ENCODE measurements at places on chromosomes 3 and 15.

GRCh38 chr15:68420186-68420684 is 11.7 kb downstream of the ITGA11 start:
- DNase-seq = no peak

DNA sequence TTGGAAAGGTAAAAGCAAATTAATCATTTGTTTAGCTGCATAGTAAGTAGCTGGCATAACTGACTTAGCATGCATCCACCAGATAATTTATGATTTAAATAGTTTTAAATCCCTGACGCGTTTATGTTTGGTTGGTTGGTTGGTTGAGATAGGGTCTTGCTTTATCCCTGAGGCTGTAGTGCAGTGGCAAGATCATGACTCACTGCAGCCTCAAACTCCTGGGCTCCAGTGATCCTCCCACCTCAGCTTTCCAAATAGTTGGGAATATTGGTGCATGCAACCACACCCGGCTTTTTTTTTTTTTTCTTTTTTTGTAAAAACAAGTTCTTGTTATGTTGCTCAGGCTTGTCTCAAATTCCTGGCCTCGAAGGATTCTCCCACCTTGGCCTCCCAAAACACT is 263.4 kb downstream of the MCTP2 start:
- DNase-seq = no peak

DNA sequence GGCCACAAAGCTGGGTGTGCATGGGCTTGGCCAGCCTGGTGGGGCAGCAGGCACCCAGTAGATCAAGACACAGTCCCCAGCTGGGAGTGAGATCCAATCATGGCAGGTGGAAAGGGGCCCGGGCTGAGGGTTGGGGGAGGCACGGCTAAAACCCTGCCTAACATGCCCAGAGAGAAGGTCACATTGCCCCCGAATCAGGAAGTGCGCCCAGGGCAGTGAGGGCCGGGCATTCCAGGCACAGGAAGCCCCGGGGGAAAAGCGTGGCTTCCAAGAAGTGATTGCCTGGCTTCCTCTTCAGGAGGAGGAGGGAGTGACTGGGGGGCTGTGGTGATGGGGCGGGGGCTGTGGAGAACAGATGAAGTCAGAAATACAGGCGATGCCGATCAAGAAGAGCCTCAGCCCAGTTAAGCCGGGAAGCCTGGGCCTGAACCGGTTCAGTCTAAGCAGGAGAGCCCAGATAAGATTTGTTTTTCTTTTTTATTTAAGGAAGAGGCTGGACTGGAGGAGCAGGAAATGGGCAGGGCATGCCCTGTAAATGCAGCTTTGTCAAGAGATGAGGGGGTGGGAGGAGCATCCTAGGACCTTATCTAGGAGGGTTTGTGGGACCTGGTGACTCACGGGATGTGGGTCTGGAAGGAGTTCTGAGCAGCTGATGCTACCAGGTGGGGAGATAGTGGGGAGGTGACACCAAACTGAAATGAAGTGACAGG is 83.9 kb downstream of the CHSY1 start:
- DNase-seq = no peak

GRCh38 chr15:27292641-27293040 is 321.7 kb downstream of the GABRG3 start:
- no peak for DNase-seq

- no peak for DNase-seq
Observed at GRCh38 chr3:122563717-122564025, 429 bp downstream of the PARP9 start.

DNA sequence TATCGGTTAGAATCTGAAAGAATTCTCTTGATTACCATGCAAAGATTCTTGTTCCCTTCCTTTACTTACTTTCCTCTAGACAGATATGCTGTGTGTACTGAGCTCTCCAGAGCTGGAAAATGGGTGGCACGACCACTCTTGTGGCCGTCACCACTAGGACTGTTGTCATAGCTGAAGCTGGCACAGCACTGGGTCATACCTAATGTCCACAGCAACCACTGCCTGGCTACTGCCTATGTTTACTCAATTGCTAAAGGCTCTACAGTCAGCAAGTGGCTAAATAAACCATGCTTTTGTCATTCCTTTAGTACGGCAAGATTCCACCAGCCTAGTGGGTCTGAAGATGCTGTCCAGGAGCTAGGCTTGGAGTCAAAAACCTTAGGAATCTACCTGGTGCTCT is 1643.0 kb downstream of the OTOL1 start:
- DNase-seq = no peak

- no peak for DNase-seq
Observed at GRCh38 chr15:78950902-78951840, 6.3 kb upstream of the CTSH start.

- no peak for DNase-seq
Observed at GRCh38 chr3:42412526-42413155, 2.2 kb upstream of the LYZL4 start.

- no peak for DNase-seq
Observed at GRCh38 chr3:194379231-194379630, 9.7 kb upstream of the LRRC15 start.

GRCh38 chr15:101143321-101143720 is 108.5 kb downstream of the CHSY1 start:
- DNase-seq = no peak

GRCh38 chr15:59398220-59398619 is 25.5 kb upstream of the MYO1E start:
- no peak for DNase-seq

- no peak for DNase-seq
Observed at GRCh38 chr3:9397906-9398699, 688 bp downstream of the SETD5 start.

GRCh38 chr3:53749448-53749847 is 96.8 kb downstream of the CHDH start:
- DNase-seq = no peak

DNA sequence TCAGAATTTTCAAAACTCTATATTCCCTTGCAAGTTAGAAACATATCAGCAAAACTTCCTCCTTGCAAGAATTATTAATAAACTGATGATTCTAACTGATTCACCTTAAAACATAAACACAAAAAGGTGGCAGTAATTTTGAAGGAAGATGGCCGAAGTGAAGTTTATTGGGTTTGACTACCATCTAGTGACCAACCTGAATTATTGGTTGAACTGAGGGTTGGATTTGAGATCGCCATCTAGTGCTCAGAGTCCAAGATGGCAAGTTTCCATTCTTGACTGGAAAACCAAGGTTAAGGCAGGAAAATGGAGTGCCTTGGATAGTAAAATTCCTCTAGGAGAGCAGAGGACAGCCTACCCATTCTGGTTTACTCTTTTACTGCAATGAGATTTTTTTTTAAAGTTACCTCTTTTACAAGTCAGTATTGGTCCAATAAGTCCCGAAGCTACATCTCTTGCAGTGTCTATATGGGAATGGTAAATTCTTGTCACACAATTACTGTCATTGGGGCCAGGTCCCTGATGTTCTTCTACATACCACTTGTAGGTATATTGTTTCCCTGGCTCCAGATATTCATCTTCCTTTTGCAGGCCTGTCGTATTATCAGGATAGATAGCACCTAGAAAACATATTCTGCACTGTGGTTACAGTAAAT is 51.6 kb upstream of the CP start:
- no peak for DNase-seq

DNA sequence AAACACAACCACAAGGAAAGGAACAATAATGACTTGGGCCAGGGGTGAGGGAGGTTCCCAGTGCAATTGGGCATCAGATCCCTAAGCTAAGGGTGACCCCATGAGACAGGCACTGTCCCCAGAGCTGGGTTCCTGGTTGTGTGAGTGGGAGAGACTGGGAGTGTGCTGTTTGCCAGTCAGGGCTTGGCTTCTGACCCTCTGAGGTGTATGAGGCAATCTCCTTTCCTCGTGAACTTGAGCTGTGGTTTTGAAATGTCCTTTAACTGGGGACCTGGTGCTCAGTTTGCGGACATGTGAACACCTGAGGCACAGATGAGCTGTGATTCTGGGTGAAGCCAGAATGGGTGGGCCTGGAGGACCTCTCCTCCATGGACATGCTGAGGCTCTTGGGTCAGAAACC is 58.5 kb upstream of the PLXNA1 start:
- no peak for DNase-seq

GRCh38 chr3:129311054-129311902 is 32.6 kb downstream of the HMCES start:
- no peak for DNase-seq

DNA sequence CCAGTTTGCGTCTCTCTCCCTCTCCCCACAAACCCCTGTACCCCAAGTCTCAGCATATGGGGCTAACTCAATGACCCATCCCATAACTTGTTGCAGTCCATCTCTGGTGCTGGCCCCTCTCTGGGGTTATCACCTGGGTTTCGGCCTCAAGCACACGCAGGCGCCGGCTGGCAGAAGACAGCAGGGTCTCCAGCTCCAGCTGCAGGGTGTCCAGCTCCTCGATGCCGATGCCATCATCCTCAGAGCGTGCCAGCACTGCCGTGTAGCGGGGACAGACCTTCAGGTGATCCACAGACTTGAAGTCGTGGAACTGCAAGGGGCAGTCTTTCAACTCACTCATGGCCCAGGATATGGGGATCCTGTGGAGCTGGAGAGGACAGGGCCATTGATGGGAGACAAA is 1.1 kb downstream of the TADA3 start:
- no peak for DNase-seq

DNA sequence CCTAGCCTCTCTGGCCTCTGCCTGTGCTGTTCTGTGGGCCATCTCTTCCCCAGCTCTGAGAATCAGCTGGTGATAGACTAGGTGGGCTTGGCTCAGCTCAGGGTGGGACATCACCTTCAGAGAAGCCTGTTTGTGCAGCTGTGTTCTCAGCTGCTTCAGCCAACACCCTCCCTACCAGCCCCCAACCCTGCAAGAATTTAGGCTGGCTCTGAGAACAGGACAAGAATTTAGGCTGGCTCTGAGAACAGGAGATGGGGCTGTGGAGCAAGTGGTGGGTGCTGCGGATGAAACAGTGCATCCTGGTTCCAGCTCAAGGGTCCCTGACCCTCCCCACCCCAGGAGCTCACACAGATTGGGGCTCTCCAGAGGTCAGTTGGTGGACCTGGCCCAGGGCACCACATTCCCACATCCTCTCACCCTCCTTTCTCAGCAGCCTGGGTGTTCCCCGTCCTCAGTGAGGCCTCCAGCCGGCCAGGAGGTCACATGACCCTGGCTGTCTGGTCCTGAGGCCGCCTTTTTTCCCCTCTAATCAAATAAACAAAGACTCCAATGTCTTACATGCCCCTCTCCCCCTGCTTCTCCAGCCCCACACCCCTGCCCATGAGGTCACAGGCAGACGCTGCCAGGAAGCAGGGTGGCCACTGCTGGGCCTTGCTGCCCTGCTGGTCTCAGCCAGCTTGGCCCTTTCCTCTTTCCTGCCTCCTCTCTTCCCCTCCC is 14.9 kb downstream of the PLEKHO2 start:
- no peak for DNase-seq

DNA sequence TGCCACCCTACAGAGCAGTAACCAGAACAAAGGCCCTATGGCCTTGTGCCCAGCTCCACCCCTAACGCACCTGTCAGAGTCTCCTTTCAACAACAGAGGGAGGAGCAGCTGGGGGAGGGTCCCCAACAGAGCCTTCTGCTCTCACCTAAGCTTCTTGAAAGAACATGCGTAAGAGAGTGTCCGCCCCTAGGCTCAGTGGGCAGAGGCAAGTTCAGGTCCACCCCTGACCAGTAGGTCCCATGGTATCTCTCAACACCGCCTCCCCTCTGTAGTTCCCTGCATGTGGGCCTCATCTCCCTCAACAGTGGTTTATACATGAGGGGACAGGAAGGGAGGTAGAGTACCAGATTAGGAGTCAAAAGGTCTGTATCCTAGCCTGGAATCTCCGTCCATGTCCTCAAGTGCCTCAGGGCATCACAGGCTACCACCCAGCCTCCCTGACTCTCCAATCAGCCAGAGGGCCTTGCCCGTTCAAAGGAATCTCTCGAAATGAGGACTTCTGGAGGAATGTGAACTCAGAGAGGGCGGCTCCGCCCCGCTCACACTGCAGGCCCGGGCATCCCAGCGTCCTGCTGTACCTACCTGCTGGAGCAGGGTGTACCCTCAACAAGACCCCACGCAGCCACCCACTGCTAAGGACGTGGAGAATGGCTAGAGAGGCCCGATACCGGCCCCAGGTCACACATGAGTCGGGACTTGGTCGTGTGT is 680 bp downstream of the POC1A start:
- no peak for DNase-seq

DNA sequence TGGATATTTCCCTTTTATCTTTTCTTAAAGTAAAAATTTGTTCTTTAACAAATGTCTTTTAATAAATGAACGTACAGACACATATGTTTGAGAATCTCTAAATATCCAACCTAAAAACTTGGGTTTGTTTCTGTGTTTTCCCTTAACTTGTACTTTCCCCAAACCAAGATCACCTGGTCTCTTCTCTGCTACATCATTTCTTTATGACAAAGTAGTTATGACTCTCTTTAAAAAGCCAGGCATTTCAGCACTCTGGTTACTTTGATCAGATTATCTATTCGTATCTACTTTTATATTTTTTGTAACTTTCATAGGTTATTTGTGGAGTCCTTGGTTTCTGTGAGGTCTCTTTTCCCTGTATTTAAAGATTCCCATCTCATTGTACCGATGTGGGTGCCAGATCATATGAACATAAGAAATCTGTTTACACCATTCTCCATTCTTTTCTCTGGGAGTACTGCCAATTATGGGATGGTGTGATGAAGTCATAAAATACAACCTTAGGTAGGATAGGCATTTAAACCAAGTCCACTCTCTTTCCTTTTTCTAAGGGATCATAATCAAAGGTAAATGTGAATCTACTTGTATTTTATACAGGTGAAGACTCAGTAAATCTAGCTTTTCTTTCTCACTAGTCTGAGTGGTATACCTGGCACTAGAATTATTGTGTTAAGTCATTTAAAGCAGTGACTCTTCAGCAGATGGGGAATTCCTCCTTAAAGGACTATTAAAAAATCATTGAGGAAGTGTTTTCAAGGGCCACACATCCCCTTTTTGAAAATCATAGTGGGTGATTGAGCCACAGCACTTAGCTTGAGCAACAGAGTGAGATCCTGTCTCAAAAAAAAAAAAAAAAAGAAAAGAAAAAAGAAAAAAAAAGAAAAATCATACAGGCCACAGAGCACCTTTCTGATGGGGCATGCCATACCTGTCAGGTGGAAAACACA is 12.4 kb upstream of the NFKBIZ start:
- DNase-seq = no peak

DNA sequence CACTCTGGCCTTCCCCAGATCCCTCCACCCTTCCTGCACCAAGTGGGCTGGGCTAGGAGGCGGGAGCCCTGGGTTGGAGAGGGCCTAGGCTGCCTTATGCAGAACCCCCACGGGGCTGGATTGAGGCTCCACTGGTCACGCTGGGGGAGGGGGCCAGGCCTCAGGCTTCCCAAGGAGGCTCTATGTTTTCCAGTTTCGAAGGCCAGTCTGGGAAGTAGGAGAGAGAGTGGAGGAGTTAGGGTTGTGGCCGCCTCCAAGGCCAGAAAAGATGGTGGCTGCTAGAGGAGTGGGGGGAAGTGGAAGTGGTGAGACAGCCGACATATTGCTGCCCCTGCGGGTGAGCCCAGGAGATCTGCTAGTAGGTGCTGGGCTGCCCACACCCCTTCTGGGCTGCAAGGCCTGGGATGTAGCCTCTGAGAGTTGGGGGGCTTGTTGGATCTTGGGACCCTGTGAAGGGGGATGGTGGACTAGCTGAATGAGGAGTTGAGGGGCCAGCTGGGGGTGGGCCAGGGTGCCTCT is 1.2 kb downstream of the GNAI2 start:
- DNase-seq = no peak

GRCh38 chr15:40510201-40510600 is 39.4 kb downstream of the CHST14 start:
- no peak for DNase-seq
